ENCODE measurements at places on chromosomes 4 and X.

DNA sequence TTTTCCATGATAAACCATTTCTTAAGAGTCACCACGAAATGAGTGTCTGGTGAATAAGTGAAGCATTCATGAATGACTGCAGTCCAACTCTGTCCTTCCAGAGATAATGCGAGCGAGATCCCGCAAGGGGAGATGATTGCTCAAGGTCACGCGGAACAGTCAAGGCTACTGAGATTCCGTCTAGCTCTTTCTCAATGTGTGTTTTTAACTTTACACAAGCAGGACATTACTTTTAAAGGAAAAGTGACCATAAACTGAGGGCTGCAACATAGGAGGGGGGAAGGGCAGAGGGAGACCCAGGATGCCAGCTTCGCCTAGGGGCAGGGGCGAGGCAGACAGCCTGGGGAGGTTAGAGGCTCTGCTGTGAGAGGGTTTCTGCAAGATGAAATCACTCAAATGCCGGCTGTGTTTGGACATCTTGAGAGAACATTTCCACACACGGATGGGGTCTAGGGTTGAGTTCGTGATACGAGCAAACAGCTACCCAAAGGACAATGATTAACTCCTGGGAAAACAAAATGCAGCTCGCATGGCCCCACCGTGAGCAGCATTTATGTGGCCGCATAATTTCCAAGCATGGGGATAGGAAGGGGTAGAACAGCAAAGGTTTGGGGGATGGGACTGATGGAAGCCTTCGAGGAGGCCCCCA, 23.8 kb upstream of the CCNQ start:
- no peak for DNase-seq

DNA sequence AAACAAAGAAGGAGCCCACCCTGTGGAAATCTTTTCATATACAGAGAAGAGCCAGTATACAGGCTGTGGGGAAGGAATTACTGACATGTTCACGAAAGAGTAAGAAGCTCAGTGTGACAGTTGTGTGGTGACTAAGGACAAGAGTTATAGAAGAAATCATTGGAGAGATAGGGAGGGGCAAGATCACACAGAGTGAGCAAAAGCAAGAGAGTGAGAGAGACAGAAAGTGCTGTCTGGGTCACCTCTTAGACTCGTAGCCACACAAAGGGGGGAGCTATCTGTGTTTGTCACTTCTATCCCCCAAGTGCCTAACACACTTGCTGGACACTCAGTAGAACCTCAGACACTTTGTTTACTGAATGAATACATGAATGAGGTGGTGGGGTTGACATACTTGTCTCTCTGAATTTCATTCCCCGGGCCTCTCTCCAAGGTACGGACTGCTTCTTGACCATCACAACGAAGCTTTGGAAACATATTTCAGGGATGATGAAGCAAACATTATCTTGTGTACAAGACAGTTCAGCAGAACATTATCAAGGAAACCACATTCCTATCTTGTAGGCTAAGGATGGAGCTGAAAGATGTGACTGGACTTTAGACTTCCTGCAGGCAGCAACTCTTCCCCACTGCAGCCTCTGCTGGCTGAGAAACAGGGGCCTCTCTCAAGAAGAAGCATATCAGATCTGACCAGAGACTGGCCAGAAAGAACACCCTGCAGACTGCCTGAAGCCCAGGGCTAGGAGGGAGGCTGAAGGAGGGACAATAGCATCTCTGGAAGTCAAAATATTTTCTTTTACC, 168.2 kb downstream of the AMELX start:
- no peak for DNase-seq

DNA sequence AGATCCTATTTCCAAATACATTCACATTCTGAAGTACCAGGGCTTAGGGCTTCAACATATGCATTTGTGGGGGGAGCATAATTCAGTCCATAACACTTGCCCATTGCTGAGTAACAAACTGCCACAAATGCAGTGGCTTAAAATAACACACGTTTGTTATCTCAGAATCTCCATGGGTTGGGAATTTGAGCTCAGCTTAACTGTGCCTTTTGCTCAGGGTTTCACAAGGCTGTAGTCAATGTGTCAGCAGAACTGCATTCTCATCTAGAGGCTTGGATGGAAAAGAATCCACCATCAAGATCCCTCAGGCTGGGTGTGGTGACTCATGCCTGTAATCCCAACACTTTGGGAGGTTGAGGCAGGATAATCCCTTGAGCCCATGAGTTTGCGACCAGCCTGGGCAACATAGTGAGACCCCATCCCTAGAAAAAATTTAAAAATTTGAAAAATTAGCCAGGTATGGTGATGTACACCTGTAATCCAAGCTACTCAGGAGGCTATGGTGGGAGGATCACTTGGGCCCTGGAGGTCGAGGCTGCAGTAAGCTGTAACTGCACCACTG, 25.8 kb upstream of the TBL1X start:
- DNase-seq: no peak

GRCh38 chr4:151324752-151325110, 674 bp downstream of the SH3D19 start:
- DNase-seq: no peak

DNA sequence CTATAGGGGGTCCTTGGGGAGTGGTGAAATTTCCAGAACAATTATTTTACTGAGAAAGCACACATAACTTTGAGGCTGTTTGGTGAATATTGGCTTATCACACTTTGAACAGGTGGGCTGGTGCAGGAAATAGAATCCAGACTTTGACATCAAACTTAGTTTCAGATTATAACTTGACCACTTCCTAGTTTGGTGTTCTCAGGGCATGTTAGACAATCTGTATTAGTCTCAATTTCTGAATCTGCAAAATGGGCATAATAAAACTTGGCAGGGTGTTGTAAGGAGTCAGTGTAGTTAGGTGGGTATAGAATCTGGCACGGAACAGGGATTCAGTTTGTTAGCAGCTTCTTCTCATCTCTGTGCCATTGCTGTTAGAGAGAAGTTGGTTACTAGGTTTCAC, 43.3 kb upstream of the MBNL3 start:
- DNase-seq: no peak

GRCh38 chr4:102094481-102094880, 250.8 kb downstream of the SLC39A8 start:
- no peak for DNase-seq

- DNase-seq: no peak
Observed at GRCh38 chr4:80767944-80768343, 262.6 kb upstream of the BMP3 start.

DNA sequence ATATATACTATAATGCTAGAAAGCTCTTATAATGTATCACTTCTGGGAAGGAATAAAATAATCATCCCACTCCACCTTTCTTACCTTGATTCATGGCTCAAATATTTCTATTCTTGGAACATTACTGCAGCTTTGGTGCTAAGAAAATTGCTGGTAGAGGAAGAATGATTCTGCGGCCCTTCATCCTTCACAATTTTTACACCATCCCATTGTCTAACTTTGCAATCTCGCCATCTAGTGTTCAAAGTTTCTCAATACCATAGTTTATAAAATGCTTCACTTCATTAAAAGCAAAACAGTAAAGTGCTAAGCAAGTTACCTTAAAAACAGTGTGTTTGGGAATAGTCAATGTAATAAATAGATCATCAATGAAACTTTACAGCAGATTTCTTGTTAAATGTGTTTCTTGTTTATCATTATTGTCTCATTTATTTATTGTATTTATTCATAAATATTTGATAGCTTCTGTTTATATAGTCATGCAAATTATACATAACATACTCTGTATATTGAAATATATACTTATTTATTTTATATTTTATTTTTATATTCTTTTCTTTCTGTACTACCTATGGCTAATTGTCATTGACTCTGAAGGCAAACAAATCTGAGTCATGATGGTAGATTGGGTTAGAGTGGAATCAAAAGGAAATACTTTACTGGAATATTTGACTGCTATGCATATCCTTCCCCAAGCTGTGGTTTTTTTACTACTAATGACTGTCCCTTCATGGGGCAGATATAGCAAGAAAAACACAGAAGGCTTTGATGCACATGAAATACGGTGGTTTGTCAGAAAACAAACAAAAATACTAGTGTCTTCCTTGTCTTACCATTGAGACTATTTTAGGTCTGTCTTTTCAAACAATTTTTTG, 390.7 kb downstream of the MAPK10 start:
- peak; percentile 18 for DNase-seq

- DNase-seq: peak; percentile 83
Observed at GRCh38 chrX:9644335-9644734, 121.3 kb downstream of the GPR143 start.

DNA sequence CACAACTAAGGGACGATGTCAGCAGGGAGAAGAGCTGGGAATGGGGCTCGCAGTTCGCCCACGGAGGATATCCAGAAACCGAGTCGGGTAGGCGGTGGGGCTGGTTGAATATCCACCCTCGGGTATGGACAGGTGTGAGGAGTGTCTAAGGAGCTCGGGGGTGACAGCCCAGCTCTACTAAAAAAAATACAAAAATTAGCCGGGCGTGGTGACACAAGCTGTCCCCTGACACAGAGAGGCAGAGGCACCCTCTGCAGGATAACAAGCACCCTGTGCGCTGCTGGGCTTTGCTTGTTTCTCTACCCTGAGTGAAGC, 12.2 kb upstream of the ASMTL start:
- DNase-seq: no peak

GRCh38 chr4:2417765-2418649, at the start of gene ZFYVE28:
Gene ZFYVE28 (minus strand): TSS chr4:2418645. CDS start chr4:2418323, 322 bp downstream.
- DNase-seq: no peak

DNA sequence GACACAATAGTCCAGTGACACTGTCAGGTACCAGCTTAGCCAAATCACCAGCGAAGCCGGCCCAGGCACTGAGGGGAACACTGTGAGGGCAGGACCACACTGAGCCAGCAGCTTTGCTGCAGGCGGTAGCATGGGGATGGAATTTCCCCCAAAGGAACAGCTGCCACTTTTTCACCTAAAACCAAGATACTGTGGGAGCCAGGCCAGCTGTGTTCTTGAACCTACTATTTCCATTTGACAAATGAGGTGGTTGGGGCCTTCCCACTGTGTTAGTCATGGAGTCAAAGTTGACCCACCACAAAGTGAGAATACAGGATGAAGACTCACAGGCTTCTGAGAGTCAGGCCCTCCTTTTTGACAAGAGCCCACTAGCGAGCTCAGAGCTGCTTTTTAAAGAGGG, 70.7 kb upstream of the SH3RF1 start:
- no peak for DNase-seq

GRCh38 chrX:39710776-39711175, 387.0 kb downstream of the BCOR start:
- no peak for DNase-seq

GRCh38 chr4:54742636-54743399, 85.1 kb downstream of the KIT start:
- no peak for DNase-seq

DNA sequence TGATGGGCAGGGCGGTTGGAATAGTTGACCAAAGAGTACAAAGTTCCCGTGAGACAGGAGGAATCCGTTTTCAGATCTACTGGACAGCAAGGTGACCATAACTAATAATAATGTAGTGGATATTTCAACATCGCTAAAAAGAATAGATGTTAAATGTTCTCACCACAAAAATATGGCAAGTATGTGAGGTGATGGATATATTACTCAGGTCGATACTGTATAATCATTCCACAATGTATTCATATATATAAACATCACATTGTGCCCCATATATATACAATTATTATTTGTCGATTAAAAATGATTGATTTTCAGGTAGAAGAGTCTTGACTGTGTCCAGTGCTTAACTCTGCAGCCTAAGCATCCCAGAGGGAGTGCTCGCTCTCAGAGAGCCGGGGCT, 141.6 kb upstream of the TENM3 start:
- no peak for DNase-seq

GRCh38 chr4:827209-828081, 1.5 kb upstream of the CPLX1 start:
- no peak for DNase-seq

- DNase-seq: no peak
Observed at GRCh38 chrX:136166221-136166855, 19.0 kb downstream of the FHL1 start.

GRCh38 chr4:105956569-105956968, 61.3 kb downstream of the NPNT start:
- no peak for DNase-seq

DNA sequence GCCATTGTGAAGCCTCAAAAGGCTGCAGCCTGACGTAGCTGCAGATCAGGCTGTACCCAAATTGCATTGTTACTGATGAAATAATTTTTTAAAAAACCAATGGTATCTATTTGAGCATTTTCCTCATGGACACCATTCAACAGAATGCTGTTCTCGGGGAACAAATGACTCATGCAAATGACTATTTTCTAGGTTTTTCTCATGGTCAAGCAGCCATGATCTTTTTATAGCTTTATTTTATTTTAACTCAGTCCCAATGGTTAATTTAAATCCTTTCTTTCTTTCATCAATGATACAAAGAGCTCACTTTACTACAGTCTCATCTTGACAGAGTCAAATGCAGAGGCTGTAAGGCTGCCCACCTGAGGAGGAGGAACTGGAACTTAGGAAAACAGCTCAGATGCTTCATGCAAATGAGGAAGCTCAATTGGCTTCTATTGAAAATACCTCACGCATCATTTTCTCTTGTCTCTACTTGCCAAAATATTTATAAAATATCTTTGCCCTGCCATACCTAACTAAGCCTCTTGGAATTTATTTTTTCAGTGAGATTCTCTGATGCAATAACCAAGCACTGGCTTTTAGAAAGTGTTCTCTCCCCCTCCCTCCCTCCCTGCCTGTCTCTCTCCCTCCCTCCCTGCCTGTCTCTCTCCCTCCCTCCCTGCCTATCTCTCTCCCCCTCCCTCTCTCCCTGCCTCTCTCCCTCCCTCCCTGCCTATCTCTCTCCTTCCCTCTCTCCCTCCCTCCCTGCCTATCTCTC, 81.0 kb downstream of the SORBS2 start:
- DNase-seq: no peak

DNA sequence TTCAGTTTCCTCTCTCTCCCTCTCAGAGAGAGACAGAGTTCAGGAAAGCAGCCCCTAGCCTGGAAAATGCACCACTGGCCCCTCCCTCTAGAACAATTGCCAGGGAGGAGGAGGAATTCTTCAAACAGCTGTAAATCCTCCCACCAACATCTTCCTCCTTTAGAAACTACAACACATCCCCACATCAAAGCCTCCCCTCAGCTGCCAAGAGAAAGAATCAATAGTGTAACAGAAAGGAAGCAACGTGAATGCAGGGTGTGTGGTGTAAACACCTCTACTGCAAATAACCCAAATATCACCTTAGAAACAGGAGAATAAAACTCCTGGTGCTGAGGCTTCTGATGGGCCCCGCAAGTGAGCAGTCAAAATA, 249.9 kb upstream of the GATB start:
- peak; percentile 93 for DNase-seq

DNA sequence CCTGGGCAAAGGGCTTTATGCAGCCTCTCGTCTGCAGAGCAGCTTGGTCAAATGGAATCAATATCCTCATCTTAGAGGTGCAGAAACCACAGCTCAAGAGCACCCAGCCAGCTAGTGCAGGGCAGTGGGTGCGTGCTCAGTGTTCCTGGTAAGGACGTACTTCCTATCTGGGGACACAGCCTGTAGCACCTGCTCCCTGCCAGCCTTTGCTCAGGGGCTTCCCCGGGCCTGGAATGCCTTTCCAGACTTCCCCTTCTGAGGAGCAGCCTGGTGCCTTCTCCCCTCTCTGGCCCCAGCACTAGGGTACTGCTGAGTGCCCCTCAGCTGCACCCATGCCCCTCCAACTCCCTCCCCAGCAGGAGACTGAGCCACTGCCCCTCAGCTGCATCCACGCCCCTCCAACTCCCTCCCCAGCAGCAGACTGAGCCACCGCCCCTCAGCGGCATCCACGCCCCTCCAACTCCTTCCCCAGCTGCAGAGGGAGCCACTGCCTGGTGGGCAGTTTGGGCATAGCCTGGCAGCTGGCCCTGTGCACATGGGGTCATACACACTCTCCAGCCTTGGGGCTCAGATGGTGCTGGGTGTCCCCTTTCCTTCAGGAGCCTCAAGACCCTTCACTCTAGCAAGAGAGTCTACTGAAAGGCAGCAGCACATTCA, 42.2 kb upstream of the AFAP1 start:
- no peak for DNase-seq

All from Jurkat, Clone E6-1 (cell line).